ENCODE measurements at places on chromosomes 4 and X.
A peak's percentile ranks its signal among the peaks of the same experiment; 100 is the strongest.

- no peak for DNase-seq
Measured at GRCh38 chr4:32163125-32163524, 1443.0 kb downstream of the PCDH7 start.

- peak; percentile 14 for DNase-seq
Measured at GRCh38 chrX:45232139-45232538, 31.5 kb upstream of the DIPK2B start.

DNA sequence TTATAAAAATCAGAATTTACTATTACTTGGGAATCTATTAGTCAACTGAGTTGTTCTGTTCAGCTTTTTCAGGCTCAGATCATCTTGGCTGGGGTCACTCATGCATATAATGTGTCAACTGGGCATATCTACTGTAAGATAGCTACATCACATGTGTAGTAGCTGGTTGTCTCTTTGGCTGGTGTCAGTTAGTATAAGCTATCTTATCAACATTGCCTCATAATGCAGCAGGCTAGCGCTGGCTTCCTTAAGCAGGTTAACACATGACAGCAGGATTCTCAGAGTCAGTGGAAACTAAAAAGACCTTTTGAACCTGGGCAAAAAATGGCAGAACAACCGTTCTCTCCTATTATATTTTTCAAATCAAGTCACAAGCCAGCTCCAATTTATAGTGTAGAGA, 378.3 kb upstream of the PCDH10 start:
- no peak for DNase-seq

DNA sequence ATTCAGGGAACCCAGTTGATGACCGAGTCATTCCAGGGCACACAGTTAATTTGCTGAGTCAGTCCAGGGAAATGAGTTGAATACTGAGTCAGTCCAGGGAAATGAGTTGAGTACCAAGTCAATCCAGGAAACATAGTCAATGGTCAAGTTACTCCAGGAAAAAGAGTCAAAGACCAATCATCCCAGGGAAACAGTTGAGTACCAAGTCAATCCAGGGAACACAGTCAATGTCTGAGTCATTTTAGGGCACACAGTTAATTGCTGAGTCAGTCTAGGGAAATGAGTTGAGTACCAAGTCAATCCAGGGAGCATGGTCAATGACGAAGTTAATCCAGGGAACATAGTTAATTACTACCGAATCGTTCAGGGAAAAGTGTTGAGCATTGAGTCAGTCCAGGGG, 754.4 kb downstream of the NLGN4X start:
- no peak for DNase-seq

GRCh38 chr4:14700544-14700943, 301.7 kb upstream of the CPEB2 start:
- no peak for DNase-seq

GRCh38 chr4:142596121-142596520, 250.0 kb downstream of the INPP4B start:
- no peak for DNase-seq

- DNase-seq, result no peak
Measured at GRCh38 chr4:8643986-8644385, 51.4 kb downstream of the CPZ start.

GRCh38 chrX:116618546-116618945, 155.8 kb upstream of the CT83 start:
- DNase-seq, result no peak

- DNase-seq, result no peak
Measured at GRCh38 chr4:95248720-95249425, 299.9 kb downstream of the UNC5C start.

DNA sequence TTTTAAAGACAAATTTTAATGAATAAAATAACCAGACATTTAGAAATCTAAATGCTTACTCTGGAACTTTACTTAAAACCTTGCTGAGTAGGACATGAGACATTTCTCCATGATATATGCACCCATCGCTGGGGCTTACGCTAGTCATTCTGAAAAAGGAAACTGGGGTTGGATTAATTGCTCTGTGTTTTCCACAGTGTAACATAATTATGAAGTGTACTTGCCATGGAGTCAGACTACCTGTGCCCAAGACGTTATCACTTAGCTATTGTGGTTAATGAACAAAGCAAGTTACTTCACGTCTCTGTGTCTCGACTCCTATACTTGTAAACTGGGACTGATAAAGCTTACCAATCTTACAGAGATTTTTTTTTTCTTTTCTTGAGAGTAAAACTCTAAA, 47.8 kb downstream of the SHISA3 start:
- DNase-seq, result no peak

DNA sequence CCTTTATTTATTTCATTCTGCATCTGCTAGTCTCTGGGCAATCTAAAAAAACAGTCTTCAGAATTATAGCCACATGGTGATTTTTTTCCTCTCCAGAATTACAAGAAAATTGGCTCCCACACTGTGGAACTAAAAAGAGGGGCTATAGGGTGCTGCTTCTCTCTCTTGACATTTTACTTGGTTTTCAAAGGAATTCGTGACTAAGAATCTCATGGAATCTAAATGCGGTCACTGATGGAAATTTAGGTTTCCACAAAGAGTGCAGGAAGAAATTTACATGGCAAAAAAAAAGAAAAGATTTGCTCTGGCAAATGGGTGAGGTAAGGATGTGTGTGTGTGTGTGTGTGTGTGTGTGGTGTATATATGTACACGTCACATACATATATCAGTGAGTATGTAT, 10.2 kb downstream of the ATXN3L start:
- no peak for DNase-seq

DNA sequence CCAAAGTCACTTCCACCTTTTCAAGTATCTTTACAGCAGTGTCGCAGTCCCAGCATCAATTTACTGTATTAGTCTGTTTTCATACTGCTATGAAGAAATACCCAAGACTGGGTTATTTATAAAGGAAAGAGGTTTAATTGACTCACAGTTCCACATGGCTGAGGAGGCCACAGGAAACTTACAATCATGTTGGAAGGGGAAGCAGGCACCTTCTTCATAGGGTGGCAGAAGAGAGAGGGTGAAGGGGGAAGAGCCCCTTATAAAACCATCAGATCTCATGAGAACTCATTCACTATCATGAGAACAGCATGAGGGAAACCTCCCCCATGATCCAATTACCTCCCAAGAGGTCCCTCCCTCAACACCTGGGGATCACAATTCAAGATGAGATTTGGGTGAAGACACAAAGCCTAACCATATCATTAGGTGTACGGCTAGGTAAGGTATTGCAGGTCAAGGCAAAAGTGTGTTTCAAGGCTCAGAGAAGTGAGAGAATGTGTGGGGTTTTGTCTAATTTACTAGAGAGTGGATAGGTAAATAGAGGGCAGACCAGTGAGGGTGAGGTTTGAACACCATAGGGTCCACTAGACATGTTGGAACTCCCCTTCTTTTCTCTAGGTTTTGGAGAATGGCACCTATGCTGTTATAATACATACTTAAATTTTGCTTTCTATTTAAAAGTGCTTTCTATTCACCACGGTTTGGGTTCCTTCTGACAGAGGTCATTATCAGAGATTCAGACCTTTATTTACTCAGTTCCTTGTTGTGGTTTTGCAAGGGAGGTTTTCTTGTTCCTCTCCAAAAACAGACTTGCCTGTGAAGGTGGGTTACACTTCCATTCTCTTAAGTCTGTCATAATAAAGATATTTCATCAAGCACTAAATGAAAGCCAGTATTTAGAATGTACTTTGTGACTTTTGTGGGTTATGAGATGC, 186.6 kb downstream of the CPEB2 start:
- no peak for DNase-seq

DNA sequence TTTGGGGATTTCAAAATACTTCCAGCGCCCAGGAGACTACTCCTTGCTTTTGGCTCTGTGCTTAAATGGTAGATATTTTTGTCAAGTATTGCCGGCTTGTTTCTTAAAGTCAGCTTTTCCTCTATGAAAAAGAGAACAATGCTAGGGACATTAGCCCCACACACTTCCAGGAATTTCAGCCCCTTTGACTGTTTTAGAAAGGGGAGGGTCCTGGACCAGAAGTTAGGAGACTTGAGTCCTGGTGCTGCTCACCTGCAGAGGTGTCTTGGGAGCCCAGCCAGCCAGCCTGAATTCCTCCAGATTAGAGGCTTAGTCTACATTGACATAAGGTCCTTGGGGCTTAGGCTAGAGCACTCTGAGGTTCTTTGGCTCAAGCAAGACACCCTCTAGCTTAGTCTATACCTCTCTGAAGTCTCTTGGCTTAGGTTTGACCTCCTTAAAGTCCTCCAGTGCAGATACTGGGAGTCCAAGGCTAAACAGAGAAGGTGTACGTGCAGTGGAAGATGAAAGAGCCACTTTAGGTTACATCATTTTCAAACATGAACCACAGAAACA, 1.6 kb upstream of the SETD7 start:
- DNase-seq, result no peak

DNA sequence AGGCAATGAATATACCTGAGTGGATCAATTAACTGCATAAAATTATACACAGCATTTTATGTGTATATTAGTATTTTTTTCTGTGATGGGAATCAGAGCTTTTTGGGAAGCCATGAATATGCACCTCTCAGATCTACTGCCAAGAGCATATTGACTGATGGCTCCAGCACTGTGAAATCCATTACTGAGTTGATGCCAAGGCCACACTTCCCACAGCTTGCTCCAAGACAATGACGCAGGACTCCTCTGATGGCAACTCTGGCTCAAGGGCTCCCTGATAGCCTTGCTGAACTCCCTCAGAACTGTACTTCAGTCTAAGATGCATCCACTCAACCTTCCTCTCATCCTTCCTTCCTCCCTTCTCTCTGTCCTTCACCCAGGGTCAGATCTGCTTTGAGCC, 82.7 kb downstream of the OTC start:
- no peak for DNase-seq

- DNase-seq, result no peak
Measured at GRCh38 chr4:78379040-78379439, 172.5 kb upstream of the ANXA3 start.

DNA sequence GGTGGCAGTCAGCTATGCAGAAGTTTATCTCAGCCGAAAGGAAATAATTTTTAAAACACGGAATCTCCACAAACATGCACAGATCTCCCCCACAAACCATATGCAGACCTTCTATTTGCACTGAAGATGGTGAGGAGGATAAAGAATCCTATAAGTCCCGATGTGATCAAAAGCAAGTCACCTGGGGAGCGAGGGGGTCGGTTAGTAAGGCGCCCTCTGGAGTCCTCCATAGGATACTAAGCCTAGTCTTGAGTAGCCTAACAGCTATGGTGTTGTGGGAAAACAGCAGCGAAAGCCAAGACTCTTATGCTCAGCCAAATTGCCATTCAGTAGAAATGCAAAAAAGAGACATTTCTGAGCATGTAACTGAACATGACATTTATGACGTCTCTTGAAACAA, 210.9 kb downstream of the FRMPD4 start:
- DNase-seq, result no peak

GRCh38 chr4:140246216-140246615, 92.2 kb upstream of the MAML3 start:
- DNase-seq, result no peak

GRCh38 chr4:55554453-55555030, 7.8 kb upstream of the CLOCK start:
- DNase-seq, result no peak

GRCh38 chr4:8060632-8061031, 98.0 kb downstream of the ABLIM2 start:
- no peak for DNase-seq

DNA sequence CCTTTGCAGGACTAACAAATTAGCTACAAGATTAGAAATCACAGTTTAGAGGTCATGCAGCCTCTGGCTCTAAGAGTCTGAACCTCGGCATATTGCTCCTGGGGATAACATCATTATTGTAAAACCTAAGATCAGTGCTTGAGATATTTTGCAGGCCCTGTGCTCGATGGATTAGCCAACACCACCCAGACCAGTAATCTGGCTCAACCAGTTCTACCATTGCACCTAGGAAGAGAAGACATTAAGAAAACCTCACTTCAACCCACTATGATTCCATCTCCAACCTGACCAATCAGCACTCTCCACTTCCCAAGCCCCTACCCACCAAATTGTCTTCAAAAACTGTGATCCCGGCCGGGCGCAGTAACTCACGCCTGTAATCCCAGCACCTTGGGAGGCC, 43.6 kb downstream of the WFS1 start:
- no peak for DNase-seq

- DNase-seq, result no peak
Measured at GRCh38 chr4:47597696-47598095, 112.6 kb downstream of the ATP10D start.

- DNase-seq, result no peak
Measured at GRCh38 chr4:87387237-87387636, 3.8 kb downstream of the HSD17B11 start.

DNA sequence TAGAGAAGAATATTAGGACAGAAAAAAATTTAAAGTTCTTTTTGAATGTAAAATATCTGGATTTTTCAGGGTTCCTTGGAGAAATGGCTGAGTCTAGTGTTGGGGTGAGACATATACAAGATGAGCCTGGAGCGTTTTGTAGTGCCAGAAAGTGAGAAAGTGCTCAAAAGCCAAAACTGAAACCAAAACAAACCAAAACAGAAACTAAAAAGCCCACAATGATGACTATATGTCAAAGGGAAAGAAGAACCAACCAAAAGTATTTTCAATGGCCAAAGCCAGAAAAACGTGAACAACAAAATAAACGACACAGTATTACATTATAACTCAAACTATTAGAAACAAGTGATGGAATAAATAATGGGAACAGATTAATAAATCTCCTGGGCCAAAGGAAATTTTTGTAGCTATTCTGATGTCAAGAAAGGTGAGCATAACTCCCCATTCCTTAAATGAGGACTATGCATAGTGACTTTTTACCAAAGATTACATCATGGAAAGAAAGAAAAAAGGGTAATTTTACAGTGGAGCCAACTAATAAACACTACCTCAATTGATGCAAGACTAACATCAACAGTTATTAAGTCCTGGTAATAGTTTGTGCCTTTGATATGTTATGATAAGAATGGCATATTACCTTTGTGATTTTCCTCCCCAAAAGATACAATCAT, 1137.6 kb downstream of the C4orf33 start:
- no peak for DNase-seq

- DNase-seq, result no peak
Measured at GRCh38 chrX:70508296-70508911, 63.8 kb downstream of the DLG3 start.

DNA sequence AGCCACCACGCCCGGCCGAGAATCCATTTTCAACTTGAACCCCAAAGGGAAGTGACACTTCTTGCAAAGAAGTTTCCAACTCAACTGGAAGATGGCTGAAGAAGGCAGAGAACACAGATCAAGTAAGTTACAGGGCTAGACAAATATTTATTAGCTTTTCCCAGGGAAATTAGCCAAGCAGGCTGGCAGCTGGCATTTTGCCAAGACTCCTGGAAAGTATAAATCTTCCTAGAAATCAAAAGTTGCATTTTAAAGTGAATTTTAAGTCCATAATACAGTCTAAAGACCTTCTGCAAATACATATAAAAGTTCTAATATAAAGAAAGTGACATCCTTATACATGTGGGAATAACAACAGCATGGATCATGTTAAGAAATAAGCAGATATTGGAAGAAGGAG, 3.4 kb upstream of the MRPL1 start:
- no peak for DNase-seq

- no peak for DNase-seq
Measured at GRCh38 chr4:26905172-26905571, 44.5 kb downstream of the STIM2 start.

Data from CD4-positive, alpha-beta T cell treated with Interleukin-6 for 4 hours (primary cell).